ENCODE measurements at places on chromosomes 13 and 19. TPM values are rescaled to one million over a fixed set of nuclear protein-coding genes. Genes with fewer than 3 reads are reported as not detected.

TTYH1 gene
- 1.9 TPM for total RNA-seq

FUT2 gene
- not detected for total RNA-seq

TIMM13 gene
- total RNA-seq, result 76.8 TPM

HNRNPUL1 gene
- 147 TPM for total RNA-seq

HCST gene
- total RNA-seq, result 15.5 TPM

- DNase-seq, result no peak
Observed at GRCh38 chr13:60794751-60795150, 397.7 kb downstream of the TDRD3 start.

GRCh38 chr19:7863157-7863970 lies 10.8 kb downstream of the PRR36 start:
- no peak for DNase-seq

DNA sequence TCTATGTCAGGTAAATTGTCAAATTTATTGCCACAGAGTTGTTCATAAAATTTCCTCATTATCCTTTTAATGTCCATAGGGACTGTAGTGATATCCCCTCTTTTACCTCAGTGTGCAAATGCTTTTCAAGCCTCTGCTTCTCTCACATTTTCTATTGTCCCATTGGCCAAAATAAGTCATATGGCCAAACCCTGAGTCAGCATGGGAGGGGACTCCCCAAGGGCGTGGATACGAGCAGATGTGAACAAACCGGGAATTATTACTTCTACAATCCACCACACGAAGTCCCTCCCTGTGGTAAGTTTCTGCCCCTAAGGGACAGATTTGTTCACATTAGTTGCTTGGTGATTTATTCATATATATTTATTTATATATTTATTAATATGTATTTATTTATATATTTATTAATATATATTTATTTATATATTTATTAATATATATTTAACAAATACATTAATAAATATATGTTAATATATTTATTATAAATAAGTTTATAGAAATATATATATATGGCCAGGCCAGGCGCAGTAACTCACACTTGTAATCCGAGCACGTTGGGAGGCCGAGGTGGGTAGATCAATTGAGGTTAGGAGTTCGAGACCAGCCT lies 20.1 kb upstream of the CAMSAP3 start:
- no peak for DNase-seq

GRCh38 chr19:32324631-32325285 lies 20.7 kb upstream of the ZNF507 start:
- DNase-seq, result no peak

- no peak for DNase-seq
Observed at GRCh38 chr19:34391813-34392212, 12.4 kb upstream of the PDCD2L start.

GRCh38 chr13:104196611-104197010 lies 1130.4 kb upstream of the SLC10A2 start:
- DNase-seq, result no peak

DNA sequence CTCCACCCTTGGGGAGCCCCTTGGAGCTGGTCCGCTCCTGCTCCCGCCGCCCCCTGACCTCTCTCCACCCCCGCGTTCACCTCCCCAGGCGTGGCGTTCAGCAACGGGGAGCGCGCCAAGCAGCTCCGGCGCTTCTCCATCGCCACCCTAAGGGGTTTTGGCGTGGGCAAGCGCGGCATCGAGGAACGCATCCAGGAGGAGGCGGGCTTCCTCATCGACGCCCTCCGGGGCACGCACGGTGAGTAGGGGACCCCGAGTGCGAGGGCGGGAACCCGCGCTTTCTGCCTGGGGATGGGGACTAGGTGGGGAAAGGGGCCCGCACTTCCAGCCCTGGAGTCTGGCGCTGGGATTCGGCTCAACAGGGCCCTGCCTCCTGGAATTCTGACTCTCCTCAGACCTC lies 1.7 kb downstream of the CYP2A13 start:
- DNase-seq, result no peak
